ENCODE measurements at places on chromosomes 6 and 20. TPM values are rescaled to one million over a fixed set of nuclear protein-coding genes. Genes with fewer than 3 reads are reported as not detected.

The OR2J3 gene
- not detected for total RNA-seq

DNA sequence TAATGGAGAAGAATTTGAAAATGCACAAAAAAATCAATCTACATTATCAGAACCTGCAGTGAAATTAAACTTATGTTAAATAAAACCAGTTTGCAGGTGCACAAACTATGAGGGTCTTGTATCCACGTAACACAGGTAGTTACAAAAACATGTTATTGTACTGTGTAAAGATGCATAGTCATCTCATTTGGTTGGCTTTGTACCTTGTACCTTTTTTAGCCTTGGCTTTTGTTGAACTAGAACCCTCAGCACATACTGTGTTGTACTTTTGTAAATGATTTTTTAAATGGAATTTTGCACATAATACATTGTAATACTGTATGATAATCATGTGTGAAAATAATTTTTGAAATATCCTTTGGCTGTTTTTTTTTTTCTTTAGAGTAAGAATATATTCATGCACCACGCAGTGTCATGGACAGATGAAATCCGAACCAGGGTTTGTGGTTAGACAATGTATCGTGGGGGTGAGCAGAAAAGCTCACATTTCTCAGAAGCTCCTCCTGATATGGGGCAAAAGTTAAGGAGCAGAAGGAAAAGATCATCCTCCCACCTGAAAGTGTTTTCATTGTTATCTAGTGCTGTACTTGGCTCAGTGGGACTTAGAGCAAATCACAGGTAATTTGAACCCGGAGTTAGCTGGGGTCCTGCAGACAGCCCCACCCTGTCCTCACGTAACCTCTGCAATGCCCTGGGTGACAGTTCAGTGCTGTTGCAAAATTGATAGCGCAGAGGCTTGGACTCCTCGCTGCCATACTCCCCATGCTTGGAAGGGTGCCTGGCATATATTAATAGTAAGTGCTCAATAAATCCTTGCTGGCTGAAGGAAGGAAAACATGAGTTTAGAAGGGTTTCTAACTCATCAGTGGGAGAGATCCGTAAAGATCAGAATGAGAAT, 14.8 kb upstream of the NAA20 start:
- no peak for DNase-seq

GRCh38 chr20:16583474-16583873, 10.2 kb upstream of the KIF16B start:
- DNase-seq = no peak

DNA sequence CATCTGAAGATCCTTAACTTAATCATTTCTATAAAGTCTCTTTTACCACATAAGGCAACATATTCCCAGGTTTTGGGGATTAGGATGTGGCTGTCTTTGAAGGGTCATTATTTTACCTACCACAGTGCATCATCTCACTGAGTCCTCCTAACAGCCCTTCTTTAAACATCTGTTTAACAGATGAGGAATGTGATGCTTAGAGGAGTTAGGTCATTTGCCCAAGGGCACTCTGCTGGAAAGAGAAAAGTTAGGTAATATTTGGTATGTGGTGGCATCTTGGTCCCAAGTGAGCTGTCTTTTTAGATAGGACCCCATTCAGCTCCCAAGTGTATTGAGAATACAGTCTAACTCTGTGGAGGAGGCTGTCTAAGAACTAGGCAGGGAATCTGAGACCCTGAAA, 11.0 kb downstream of the MMP24 start:
- DNase-seq = no peak

The MUCL3 gene
- total RNA-seq = 0.28 TPM

- no peak for DNase-seq
Measured at GRCh38 chr20:50845566-50846215, 50.8 kb downstream of the BCAS4 start.

GRCh38 chr20:40551125-40551530, 137.9 kb downstream of the MAFB start:
- no peak for DNase-seq

GRCh38 chr6:3421791-3422434, 34.9 kb downstream of the SLC22A23 start:
- peak; percentile 21 for DNase-seq

All from GM12878 (cell line).